ENCODE measurements at places on chromosomes 12 and 14.
A peak's percentile ranks its signal among the peaks of the same experiment; 100 is the strongest.

- no peak for DNase-seq
Observed at GRCh38 chr14:67477926-67478799, 10.4 kb downstream of the TMEM229B start.

DNA sequence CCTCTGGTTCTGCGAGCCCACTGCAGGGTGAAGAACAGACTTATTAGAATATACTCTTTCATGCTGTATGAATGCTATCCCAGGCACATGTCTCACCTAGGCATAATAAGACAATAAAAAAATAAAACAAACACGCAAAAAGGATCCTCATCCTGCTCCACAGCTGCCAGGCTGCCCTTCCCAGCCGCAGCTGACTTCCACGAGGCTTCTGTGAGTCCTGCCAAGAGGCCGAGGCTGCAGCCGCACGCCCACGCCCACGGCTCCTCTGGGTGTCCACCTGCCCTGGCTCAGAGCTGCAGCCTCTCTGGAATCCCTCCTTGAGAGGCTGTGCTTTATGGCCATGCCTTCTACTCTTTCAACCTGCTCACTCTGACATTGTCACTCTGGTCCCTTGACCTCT is 6.9 kb downstream of the SMIM41 start:
- DNase-seq, result no peak

DNA sequence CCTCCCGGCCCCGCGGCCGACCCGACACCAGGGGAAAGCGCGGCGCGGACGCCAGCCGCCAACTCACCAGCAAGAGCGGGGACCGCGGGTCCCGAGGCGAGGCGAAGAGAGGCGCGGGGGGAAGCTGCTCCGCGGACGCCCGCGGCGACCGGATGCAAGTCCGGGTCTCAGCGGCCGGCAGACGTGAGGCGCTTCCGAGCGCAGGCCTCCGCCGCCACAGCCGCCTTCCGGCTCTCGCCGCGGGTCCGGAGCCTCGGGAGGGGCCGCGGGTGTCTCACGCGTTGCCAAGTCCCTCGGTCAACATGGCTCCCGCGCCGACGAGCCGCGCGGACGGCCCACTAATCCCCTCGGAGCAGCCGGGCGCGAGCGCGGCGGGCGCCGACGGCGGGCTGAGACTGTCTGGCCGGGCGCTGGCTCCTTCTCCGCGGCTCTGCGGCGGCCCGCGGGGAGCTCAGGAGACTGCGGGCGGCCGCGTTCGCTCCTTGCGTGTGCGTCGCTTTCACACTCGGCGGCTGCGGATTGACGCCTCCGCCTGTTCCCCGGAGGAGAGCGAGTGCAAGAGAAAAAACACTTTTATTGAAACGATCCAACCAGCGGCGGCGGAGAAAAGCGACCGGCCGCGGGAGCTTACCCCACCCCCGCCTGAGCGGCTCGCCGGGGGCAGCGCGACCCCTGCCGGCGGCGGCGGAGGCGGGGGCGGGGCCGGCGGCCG is at the start of gene CDK17:
Gene CDK17, minus strand, starts transcription at position 521 of the 712 bp plus-strand sequence. CDS start 65,603 bp downstream, outside the sequence.
- DNase-seq, result peak; percentile 71

DNA sequence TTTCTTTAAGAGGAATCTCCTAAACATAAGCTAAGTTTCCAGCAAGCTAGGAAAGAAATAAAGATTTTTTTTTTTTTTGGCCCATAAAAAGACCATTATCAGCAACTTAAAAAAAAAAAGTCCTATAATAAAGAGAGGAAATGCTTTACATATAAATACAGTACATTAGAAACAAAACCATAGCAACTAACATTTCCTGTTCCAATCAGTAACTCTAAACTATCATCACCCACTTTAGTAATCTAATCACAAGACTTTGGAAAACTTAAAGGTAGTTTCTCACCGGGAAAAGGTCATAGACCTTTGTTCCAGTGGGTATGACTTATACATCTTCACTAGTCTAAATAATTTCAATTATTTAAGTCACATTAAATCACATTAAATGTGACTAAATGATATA is 11.1 kb downstream of the SPTSSA start:
- no peak for DNase-seq

DNA sequence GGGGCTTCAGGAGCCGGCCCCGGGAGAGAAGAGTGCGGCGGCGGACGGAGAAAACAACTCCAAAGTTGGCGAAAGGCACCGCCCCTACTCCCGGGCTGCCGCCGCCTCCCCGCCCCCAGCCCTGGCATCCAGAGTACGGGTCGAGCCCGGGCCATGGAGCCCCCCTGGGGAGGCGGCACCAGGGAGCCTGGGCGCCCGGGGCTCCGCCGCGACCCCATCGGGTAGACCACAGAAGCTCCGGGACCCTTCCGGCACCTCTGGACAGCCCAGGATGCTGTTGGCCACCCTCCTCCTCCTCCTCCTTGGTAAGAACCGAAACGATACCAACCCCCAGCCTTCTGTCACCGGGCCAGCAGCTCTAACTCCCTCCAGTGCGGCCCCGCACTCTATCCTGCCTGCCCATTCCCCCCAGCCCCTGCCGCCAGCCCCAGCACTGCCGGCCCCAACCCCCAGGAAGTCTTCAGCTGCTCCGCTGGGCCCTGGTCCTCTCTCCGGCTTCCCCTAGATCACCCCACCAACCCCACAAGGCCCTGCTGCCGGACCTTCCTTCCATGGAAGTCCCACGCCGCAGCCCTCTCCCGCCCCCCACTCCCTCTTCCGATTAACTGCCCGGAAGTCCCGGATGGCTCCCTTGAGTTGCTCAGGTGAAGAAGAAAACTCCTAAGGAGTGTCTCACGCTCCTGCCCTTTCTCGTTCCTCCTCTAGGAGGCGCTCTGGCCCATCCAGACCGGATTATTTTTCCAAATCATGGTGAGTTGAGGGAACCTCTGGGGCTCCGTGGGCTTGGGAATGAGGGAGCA is 693 bp downstream of the LRP10 start:
- no peak for DNase-seq

GRCh38 chr14:82595466-82595865 is 1061.8 kb upstream of the SEL1L start:
- DNase-seq, result no peak

- DNase-seq, result no peak
Observed at GRCh38 chr14:24437020-24437735, 5.4 kb downstream of the SDR39U1 start.

DNA sequence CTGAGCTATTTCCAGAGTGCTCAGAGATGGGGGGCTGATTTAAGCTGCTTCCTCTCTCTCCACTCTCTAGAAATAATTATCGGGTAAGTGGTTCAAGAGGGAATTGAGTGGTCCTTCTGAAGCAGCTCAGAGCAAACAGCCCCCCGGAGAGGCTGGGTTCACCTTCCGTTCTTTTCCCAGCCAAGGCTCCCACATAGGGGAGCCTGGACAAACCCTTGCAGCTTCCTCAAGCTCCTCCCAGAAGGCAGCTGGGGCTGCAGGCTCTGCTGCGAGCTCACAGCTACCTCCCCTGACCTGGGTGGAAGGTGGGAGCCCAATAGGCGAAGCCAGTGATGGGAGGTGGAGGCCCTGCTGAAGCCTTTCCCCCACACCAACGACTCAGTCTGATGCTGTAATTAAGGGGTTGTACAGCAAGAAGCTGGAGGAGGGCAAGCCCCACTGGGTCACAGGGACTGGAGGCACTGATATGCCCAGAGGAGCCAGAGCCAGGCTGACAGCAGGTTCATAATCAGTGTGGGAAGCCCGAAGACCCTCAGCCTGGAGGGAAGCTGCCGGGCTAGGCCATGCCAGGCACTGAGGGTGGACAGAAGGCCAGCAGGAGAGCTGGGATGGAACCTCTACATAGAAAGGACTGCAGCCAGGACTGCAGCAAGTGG is 52.4 kb downstream of the ARL6IP4 start:
- no peak for DNase-seq

DNA sequence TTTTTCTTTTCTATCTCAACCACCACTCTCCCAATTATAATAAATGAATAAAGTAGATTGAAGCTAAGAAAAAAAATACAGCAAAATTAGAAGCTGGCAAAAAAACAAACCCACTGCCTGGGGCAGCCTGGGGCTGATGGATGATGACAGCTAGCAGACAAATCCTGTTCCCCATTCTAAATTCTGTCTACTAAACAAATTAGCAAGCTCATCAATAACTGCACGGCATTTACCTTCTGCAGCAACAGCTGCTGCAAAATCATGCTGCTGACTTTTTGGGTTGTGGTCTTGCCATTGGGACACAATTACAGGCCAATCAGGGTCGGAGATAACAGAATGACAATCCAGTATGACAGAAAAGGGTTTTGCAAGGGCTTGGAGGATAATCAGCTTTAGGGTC is 443.6 kb upstream of the SOX5 start:
- DNase-seq, result no peak

DNA sequence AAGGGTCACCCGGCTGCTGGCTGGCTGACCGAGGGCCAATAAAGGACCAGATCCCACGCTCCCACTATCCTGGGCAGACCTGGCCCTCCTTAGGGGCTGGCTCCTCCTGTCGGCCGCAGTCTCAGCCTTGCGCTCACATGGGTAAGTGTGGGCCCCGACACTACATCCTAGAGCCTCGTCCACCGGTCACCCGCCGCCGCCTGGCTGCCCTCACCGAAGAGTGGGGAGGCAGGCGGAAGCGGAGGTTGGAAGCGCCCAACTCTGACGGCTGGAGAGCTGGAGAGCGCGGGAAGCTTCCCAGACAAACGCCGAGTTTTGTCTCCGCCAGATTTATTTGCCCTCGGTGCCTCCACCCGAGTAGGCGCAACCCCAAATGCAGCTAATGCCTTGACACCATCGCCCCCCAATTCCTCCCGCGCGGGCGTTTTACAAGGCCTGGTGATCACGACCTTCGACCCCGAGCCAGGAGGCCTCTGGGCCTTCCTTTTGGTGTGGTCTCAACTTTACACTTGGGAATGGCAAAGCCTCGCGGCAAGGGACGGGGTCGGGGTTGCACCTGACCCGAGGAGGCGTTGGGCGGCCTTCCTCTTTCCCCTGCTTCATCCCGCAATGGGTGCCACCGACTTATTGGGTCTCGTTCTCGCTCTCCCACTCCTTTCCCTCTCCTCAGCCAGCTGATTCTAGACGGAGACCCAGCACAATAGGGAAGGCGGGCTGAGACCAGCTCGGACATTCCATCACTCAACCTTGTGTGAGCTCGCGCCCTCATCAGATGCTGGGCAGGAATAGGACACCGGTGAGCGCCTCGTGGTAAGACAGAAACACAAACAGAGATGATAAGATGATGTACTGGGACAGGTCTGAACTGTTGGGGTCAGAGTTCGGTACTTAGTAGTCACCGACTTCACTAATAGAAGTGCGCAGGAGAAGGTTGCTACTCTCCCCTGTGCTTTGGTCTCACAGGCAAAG is 78.3 kb upstream of the ANO4 start:
- no peak for DNase-seq

DNA sequence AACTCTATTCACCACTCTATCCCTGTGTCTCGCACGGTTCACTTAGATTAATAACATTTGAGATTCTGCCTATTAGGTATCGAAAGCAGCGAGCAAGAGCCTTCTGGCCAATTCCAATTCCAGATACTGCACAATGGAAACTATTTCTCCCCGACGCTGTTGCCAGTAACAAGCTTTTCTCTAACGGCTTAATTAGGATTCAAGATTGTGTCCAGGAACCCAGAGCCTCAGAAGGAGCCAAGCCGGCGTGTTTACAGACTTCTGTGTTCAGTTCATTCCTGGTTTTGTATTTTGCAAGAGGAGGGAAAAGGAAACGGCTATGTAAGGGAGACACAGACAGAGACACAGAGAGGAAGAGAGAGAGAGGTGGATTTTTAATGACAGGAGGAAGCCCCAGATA is 185.6 kb downstream of the DICER1 start:
- no peak for DNase-seq

DNA sequence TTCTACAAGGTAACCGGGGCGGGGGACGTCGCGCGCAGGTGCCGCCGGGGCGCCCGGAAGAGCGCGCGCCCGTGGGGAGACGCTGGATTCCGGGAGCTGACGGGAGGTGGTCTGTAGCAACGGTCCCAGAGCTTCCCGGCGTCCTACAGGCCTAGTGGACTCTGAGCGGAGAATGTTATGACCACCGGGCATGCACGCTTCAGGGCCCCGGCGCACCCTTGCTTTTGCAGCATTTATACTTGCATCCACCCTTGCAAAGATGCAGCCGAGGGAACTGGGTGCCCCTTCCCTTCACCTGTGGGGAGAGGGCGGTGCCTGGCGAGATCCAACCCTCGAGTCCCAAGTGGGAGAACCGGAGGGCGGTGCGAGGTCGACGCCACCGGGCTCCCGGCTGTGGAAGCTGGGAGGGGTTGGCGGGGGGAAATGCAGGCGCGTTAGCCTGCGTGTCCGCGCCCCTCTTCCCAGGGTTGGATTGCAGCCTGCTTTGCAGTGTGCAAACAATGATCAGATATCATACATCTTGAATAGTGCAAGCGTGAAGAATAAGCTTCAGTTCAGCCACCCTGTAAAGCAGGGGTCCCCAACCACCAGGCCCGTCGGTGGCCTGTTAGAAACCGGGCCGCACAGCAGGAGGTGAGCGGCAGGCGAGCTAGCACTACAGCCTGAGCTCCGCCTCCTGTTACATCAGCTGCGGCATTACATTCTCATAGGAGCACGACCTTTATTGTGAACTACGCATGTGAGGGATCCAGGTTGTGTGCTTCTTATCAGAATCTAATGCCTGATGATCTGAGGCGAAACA is 576 bp downstream of the ERP29 start:
- peak; percentile 18 for DNase-seq

- DNase-seq, result no peak
Observed at GRCh38 chr14:92973798-92974372, 50.9 kb downstream of the CHGA start.

DNA sequence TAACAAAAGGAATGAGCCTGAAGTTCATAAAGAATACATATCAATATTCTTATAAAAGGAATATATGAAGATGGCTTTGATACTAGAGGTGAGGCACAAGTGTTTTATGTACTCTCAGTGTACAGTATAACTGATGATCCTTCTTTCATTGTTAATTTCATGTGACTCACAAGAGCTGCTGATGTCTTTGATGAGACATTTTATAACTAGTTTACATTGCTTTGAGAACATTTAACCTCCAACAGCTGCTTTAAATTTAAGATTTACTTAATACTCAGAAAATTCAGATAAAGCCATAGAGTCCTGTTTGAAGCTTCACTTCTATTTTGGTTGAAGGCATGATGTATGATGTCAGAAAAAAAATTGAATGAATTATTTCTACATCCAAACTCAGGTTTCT is 59.8 kb downstream of the WASHC4 start:
- DNase-seq, result no peak

GRCh38 chr12:76020281-76020680 is 11.3 kb downstream of the PHLDA1 start:
- no peak for DNase-seq

DNA sequence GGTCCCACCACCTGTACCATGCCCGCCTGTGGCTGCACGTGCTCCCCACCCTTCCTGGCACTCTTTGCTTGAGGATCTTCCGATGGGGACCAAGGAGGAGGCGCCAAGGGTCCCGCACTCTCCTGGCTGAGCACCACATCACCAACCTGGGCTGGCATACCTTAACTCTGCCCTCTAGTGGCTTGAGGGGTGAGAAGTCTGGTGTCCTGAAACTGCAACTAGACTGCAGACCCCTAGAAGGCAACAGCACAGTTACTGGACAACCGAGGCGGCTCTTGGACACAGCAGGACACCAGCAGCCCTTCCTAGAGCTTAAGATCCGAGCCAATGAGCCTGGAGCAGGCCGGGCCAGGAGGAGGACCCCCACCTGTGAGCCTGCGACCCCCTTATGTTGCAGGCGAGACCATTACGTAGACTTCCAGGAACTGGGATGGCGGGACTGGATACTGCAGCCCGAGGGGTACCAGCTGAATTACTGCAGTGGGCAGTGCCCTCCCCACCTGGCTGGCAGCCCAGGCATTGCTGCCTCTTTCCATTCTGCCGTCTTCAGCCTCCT is 1.1 kb downstream of the INHBE start:
- no peak for DNase-seq
